ENCODE measurements at places on chromosomes 4 and X.
A peak's percentile ranks its signal among the peaks of the same experiment; 100 is the strongest.

DNA sequence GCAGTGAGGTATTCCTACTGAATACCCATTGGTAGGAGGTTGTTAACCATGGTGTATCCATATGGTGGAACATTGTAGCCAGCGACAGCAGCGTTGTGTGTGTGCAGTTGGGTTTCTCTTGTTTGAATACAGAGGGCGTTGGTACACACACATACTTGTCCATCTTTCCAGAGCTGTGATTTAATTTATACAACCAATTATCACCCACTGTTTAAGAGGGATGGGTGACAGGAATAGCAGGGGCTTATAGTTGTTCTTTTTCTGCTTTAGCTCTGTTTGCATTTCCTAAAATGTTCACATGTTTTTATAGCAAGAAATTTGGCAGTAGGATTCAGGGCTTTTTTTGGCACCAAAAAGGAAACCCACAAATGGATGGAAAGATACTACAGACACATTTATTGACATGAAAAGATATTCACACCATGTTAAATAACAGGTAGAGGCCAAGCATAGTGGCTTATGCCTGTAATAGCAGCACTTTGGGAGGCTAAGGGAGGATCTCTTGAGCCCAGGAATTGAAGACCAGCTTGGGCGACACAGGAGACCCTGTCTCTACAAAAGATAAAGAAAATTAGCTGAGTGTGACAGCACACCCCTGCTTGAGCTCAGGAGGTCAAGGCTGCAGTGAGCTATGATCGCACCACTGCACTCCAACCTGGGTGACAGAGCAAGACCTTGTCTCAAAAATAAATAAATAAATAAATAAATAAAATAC lies 60.6 kb downstream of the TNIP2 start:
- DNase-seq: no peak

GRCh38 chrX:11272290-11272689 lies 20.9 kb upstream of the AMELX start:
- DNase-seq: no peak

DNA sequence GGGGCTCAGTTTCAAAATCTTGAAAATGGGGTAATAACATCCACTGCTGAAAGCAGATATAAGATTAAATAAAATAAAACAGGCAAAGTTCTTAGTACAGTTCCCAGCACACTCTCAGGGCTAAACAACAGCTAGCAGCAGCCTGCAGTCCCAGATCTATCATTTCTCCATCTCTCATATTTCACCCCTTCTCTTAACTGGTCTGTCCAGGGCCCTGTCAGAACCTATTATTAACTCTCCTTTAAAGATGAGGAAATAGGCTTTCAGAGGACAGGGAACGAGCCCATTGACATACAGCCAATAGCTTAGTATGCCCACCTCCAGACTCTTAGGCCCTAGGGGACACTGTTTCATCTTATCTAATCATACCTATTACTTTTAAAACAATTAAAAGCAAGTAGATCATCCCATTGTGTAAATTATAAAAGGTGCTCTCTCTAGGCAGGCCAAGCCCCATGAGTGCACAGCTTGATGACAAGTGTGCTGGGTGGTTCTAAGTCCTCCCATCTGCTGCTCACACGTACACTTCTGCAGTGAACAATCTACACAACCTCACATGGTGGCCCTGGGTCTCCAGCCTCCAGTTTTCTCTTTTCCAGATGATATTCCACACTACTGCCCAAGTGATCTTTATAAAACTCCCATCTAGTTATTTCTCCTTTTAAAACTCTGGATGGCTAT lies 119.0 kb downstream of the APBB2 start:
- no peak for DNase-seq

GRCh38 chr4:106329041-106329618 lies 12.8 kb downstream of the AIMP1 start:
- peak; percentile 45 for DNase-seq

DNA sequence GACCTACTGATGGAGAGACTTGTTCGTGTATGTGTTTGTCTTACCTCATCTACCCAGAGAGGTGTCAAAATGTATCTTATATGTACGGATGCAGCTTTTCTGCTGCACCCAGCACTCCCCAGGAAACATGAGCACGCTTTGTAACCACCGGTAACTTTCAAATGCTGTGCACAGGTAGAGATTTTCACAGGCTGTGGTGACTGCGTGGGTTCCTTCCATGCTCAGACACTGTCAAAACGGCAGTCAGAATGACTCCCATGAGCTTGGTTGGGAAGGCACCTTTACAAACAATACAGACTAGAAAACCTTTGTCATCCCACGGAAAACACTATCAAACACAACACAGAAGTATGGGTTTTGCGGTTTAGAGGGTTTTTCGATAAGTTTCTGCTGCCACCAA lies 28.2 kb downstream of the F11 start:
- DNase-seq: no peak

Data from MV-4-11 (cell line).